MG63 (cell line): ENCODE measurements at places on chromosomes 1 and 21. TPM values are rescaled to one million over a fixed set of nuclear protein-coding genes. Genes with fewer than 3 reads are reported as not detected.

DNA sequence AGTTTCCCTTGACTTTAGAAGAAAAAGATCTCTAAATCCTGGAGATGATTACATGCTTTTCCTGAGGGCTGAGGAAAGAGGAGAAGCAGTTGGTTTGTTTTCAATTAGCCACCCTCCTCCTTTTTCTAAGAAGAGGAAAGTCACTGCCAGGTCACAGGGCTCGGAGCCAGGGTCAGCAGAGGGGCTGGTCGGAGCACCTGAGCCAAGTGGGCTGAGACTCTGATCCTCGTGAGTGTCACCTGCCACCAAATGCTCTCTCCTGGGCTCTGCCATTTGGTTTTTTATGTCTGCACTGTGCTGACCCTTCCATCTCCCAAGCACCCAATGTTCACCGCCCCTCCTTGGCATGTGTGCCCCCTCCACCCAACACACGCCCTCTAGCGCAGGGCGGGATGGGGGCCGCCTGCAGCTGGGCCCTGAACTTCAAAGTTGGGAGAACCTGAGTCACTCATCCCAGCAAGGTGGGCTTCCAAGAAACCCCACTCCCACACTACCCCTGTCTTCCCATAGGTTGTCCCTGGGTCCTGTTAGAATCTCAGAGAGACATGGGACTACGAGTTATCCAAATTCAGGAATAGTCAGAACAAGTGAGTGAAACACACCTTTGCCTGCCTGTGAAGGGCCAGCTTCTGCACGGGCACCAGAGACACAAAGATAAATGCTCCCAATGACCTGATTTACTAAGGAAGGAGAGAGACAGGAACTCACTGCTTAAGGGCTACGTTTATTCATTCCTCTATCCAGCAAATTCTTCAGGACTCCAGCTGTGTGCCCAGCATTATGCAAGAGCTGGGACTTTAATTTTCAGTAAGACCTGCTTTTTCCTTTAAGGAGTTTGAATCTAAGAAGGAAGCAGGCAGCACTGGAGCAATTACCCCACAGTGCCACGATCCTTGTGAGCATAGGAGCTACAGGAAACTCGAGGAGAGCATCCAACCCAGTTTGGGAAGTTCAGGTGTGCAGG is 127.5 kb downstream of the RHOU start:
- no peak for DNase-seq

GRCh38 chr1:3002349-3003038 is 18.8 kb upstream of the ACTRT2 start:
- no peak for DNase-seq

S100A14 gene
- total RNA-seq, result 1.3 TPM in 1 of 2 replicates, not detected in the other

DNA sequence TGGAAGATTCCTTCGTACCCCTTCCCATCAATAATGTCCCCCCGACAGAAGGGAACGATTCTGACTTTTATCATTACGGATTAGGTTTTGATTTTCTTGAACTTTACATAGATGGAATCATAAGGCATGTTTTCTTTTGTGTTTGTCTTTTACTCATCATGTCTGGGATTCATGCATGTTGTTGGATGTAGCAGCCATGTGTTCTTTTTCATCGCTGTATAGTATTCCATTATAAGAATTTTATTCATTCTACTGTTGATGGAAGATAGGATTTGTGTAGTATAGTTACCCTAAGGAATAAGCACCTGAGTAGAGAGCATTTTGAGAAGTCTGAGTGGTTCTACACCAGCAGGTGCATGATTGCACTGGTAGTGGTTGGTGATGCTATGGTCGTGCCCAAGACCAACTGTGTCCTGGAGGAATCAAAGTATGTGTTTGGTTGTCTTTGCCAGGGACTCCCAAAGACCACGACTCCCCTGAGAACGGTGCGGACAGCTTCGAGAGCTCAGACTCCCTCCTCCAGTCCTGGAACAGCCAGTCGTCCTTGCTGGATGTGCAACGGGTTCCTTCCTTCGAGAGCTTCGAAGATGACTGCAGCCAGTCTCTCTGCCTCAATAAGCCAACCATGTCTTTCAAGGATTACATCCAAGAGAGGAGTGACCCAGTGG is 13.5 kb downstream of the ETS2 start:
- DNase-seq, result no peak

DNA sequence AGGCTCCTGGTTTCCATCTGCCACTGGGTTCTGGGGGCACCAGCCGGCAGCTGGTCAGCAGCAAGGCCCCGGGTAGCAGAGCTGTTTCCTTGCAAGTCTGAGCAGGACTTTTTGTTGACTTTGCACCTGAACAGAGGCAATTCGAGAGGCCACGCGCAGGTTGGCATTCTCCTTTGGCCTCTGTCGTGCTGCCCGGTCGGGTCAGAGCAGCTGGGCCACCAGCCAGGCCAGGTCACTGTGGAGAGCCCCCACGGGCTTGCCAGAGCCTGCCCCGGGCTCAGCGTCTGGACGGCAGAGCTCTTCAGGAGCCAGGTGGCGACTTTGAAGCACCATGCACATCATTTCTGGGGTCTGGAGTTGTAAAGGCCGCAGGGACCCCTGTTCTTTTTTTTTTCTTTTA is 28.4 kb upstream of the TMEM52 start:
- DNase-seq, result no peak

FCGR3A gene
- total RNA-seq, result not detected in 2 replicates
